ENCODE measurements at places on chromosomes 2 and 18.
A peak's percentile ranks its signal among the peaks of the same experiment; 100 is the strongest.

- no peak for DNase-seq
Observed at GRCh38 chr2:98720286-98720685, 10.6 kb downstream of the MGAT4A start.

DNA sequence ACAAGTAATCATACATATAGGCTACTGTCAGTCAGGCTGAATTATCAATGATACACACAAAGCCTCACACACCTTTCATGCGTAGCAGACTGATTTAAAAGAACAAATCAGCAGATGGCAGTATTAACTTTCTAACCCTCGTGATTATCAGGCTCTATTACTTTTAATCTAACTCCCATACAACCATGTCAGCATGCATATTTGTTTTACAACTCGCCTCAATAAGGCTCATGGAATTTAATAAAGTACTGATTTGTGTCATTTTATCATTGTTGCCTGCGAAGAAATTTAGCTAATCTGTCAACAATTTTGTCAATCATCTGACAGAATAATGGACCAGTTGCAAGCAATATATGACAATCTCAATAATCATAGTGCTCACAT lies 82.8 kb downstream of the SLC25A12 start:
- DNase-seq = peak; percentile 44

- no peak for DNase-seq
Observed at GRCh38 chr18:21439431-21439846, 161.1 kb downstream of the ESCO1 start.

GRCh38 chr2:166892397-166892796 lies 4.1 kb downstream of the XIRP2 start:
- no peak for DNase-seq

DNA sequence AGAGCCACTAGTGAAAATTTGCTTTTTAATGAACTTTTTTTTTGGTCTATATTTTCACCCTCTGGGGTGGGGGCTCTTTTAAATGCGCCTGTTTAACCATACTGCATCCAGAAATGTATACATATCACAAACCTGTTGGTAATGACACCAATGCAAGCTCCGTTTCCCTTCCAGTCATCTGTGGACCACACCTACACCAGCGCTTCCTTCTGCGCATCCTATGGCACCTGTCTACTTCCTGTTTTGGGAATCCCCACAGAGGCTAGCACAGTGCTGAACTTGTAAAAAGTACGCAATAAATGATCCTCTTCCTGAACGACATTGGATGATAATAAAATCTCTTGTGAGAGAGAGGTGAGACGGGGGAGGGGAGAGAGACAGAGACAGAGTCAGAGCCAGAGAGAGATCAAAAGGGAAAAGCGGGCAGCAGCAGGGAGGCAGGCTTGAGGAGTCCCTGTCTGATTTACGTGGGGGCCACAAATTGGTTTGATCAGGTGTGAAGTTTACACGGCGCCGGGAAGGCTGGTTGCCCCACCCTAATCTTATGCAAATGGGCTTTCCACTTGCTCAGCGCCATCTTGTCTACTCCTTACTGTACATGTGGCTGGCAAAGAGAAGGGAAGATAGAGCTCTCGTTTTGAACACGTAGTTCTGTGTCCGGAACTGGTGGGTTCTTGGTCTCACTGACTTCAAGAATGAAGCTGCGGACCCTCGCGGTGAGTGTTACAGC lies 38.1 kb upstream of the SLC38A11 start:
- no peak for DNase-seq

- no peak for DNase-seq
Observed at GRCh38 chr18:22257022-22257543, 87.7 kb downstream of the GATA6 start.

- no peak for DNase-seq
Observed at GRCh38 chr2:214695789-214696188, 113.7 kb downstream of the BARD1 start.

DNA sequence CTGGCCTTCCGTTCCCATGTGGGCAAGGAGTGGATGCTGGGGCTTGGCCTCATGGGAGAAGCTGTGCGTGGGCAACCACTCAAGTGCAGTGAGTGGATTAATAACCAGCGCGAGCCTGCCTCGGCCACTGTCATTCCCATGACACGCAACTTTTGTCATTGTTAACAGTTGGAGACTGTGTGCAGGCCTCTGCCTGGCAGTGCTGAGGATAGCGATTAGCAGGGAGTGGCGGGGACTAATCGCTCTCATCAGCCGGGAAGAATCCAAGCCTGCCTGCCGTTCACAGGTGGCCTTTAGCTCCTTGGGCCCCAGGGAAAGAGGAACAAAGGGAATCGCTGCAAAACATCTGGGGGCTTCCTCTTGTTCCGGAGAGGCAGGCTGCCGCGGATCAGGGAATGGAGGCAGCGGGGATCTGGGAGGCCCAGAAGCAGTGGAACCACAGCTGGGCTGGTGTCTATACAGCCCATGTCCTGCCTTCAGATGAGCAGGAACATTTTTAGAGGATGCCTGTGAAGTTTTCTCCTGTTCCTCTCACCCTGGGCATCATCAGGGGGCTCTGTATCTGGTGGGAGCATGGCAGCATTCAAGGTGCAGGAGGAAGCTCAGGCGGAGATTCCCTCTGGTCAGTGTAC lies 53.8 kb downstream of the CTIF start:
- no peak for DNase-seq

DNA sequence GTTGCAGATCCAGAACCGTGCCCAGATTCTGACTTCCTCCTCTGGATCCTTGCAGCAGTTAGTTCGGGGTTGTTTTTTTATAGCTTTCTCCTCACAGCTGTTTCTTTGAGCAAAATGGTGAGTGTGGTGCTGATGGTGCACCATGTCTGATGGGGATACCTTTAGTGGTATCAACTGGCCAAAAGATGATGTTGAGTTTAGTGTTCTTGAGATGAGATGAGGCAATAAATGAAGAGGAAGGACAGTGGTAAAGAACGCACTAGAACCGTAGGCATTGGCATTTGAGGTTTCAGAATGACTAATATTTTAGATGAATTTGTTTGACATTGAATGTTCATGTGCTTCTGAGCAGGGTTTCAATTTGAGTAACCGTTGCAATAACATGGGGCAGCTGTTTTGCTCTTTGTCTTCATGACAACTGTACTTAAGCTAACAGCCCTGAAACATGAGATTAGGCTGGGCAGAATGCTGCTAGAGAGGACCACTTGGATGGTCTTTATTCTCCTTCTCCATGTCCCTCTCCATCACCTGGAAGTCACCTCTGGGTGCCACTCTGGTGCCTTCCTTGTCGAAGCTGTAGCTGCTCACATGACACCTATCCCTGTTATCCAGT lies 3.9 kb downstream of the CTLA4 start:
- no peak for DNase-seq

- DNase-seq = no peak
Observed at GRCh38 chr18:39796393-39796792, 2158.6 kb upstream of the PIK3C3 start.

DNA sequence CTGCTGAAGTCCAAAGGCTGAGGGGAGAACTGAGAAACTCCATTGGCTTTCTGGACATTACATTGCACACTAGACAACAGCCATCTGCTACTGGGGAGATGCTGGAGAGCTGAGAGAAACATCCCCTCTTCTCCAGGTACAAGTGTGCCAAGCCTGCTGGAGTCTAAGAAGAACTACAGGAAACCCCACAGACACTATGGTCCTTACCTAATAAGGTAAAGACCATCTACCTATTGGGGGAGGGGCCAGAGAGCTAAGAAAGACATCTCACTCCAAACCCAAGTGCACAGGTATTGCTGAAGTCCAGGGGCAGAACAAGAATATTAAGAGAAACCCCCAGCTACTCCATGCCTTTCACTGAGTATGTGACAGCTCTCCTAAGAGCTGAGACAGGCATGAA lies 338.7 kb upstream of the NCKAP5 start:
- no peak for DNase-seq

DNA sequence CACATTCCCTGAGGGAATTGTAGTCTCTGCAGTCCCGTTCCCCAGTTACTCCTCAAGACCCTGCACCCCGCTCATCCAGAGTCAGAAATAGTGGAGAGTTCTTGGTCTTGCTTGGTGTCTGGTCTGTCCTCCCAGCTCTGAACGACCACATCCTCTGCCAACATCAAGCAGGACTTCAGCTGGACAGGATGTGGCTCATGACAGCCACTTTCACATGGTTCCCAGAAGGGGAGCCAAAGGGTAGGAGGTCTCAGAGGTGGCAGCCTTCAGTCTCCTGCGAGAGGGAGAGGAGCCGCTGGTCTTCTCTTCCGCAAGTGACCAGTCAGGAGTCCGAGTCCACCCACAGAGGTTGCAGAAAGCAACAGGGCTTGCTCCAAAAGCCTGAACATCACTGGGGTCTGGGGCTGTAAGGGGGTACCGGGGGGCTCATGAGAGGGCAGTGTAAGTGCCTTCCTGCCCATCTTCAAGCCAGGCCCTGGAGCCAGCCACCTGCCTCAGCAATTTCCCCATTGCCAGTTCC lies 29.8 kb downstream of the B3GNT7 start:
- DNase-seq = no peak

DNA sequence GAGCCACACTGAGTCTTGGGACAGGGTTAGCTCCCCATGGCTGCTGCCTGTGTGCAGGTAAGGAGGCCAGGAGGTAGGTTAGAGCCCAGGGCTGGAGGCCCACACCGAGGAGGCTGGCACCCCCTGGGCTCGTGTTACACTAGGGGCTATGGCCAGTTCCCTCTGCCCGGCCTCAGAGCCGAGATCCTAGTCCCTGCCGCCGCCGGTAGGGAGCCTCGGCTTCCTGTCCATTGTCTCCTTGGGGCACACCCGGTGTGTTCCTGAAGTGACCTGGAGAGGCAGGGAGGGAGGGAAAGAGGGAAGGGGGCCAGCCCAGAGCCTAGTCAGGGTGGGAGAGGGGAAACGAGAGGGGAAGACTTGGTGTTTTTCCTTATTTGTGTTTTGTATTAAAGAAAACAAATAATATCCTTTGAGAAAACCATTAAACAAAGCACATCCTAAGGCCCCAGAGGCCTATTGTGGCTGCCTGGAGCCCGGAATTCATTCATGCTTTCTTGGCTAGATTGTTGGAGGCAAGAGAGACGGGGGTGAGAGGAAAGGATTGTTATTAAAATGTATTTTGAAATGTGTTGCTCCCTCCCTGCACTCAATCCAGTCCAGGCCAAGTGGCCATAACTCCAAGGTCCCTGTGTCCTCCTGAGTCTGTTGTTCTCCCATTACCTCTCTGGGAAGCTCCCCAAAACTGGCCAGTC lies 170.7 kb downstream of the CTIF start:
- DNase-seq = peak; percentile 14

DNA sequence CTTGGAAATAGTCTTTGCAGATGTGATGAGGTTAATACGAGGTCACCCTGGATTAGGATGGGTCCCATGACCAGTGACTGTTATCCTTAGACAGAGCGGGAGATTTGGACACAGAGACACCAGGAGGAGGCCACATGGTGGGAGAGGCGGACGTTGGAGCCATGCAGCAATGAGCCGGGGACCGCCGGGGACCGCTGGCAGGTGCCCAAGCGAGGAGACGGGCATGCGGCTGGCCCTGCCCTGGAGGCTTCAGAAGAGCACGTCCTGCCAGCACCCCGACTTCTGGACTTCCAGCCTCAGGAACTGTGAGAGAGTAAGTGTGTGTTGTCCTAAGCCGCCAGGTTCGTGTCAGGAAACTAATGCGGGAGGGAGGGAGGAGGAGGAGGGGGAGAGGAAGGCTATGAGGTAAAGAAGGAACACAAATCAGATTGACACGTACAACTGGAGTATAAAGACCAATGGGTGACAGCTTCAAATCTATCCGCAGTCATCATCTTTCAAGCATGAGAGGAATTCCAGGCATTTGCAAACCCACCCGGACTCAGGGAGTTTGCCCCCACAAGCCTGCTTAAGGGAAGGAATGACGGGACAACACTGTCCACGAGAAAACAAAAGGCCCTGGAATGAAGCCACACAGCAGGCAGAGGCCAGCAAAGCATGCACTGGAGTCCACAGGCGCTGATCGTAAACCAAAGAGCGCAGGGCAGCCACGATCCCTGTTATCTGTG lies 11.6 kb upstream of the BOK start:
- DNase-seq = peak; percentile 66

- no peak for DNase-seq
Observed at GRCh38 chr18:48566589-48566988, 27.8 kb downstream of the CTIF start.

- no peak for DNase-seq
Observed at GRCh38 chr2:126811101-126811500, 87.6 kb upstream of the TEX51 start.

- no peak for DNase-seq
Observed at GRCh38 chr18:9876212-9876866, 9.4 kb upstream of the TXNDC2 start.

GRCh38 chr2:40642726-40643125 lies 190.8 kb upstream of the SLC8A1 start:
- no peak for DNase-seq

DNA sequence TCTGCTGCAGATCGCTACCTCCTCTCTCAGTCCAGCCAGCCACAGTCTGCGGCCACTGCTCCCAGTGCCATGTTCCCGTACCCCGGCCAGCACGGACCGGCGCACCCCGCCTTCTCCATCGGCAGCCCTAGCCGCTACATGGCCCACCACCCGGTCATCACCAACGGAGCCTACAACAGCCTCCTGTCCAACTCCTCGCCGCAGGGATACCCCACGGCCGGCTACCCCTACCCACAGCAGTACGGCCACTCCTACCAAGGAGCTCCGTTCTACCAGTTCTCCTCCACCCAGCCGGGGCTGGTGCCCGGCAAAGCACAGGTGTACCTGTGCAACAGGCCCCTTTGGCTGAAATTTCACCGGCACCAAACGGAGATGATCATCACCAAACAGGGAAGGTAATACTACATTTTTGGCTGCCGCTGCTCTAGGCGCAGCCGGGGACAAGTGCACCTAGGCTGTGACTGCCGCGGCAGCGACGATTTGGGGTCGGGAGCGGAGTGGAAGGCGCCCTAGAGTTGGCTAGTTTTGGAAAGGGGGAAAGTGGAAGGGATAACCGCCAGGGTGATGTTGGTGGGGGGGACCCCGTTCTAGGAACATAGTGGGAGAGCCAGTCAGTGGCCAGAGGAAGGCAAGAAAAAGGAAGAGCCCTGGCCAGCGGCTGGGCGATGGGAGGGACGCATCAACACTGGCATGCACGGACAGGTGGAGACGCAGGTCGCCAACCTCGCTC lies 776 bp downstream of the TBR1 start:
- no peak for DNase-seq

DNA sequence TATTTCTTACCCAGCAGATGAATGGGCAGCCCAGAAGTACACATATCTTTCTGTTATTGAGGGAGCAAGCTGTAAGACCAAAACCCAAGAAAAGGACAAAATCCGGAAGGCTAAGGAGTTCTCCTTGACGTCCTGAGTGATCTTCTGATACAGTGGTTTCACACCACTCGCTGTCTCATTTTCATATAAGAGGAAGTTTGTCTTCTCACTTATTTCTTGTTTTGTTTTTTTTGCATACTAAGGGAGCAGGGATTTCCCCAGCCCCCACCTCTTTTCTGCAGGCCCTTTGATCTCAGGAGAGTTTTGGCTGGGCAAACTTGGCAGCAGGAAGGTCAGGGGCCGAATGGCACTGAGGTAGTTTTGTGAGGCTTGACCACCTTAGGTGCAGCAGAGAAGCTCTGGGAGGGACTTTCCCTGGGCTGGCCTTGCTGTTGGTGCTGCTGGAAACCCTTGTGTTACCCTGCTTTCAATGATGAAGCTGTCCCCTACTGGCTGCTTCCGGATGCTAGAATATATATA lies 13.3 kb downstream of the CHRNA1 start:
- no peak for DNase-seq

Data from HAP-1 (cell line).